Smooth muscle cell of the umbilical artery (primary cell): ENCODE measurements at places on chromosomes 12 and 14. TPM values are rescaled to one million over a fixed set of nuclear protein-coding genes. Genes with fewer than 3 reads are reported as not detected.

The RNF212B gene
- total RNA-seq: not detected in 2 replicates

The NFATC4 gene
- total RNA-seq: 29.7 and 36.8 TPM in 2 replicates

The CPNE6 gene
- total RNA-seq: not detected in 2 replicates

The GALNT8 gene
- total RNA-seq: 2.2 TPM in 1 of 2 replicates, not detected in the other

The TDG gene
- 27.6 and 28.2 TPM in 2 replicates for total RNA-seq

The CHST11 gene
- 11.3 and 16.0 TPM in 2 replicates for total RNA-seq

The ITGB7 gene
- total RNA-seq: 0.30 and 0.42 TPM in 2 replicates

The VAMP1 gene
- 5.3 and 7.4 TPM in 2 replicates for total RNA-seq

The RHOF gene
- 11.0 and 13.5 TPM in 2 replicates for total RNA-seq
